ENCODE measurements at places on chromosomes 3 and 15. TPM values are rescaled to one million over a fixed set of nuclear protein-coding genes. Genes with fewer than 3 reads are reported as not detected.

GRCh38 chr3:111963424-111963823 is 15.4 kb upstream of the ABHD10 start:
- H3K27me3 ChIP-seq, result no peaks in the 10 kb centered on the region
- no peaks in the 10 kb centered on the region for H3K4me1 ChIP-seq
- no peak overlapping the region for H3K27ac ChIP-seq
- no peak overlapping the region for H3K4me3 ChIP-seq
- H3K36me3 ChIP-seq, result no peaks in the 10 kb centered on the region

TMCO5A gene
- not detected for total RNA-seq

LYSMD4 gene
- total RNA-seq, result 7.9 TPM

SEMA6D gene
- 5.9 TPM for total RNA-seq

DNA sequence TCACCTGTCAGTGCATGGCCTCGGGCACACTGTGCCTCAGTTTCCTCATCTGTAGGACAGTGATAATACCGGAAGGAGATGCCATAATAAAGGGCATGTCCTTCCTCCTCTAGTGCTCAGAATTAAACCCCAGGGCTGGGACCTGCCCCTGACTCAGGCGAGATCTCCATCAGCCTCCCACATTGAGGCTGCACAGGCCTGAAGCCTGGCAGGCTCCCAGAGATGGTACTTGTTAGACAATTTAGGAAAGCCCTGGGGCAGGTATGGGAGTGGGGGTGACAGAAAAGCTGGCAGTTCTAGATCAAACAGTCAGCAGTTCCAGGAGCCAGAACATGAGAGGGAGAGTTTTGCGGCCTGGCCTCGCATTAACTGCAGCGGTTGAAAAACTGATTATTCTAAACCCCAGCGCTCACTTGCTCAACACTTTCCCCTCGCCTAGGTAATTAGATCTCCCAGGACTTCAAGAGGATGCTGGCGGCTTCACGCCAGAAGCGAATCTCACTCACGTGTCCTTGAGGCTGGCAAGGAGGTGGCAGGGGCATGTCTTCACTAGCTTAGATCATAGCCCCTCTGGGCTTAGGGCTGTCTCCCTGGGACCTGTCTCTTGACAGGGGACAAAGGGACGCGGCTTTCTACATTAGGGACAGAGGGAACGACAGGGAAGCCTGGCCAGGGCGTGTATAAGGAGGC is 73.1 kb downstream of the ATP2B2 start:
- no peaks in the 10 kb centered on the region for H3K36me3 ChIP-seq
- no peak overlapping the region for H3K4me3 ChIP-seq
- no peak for DNase-seq

DNA sequence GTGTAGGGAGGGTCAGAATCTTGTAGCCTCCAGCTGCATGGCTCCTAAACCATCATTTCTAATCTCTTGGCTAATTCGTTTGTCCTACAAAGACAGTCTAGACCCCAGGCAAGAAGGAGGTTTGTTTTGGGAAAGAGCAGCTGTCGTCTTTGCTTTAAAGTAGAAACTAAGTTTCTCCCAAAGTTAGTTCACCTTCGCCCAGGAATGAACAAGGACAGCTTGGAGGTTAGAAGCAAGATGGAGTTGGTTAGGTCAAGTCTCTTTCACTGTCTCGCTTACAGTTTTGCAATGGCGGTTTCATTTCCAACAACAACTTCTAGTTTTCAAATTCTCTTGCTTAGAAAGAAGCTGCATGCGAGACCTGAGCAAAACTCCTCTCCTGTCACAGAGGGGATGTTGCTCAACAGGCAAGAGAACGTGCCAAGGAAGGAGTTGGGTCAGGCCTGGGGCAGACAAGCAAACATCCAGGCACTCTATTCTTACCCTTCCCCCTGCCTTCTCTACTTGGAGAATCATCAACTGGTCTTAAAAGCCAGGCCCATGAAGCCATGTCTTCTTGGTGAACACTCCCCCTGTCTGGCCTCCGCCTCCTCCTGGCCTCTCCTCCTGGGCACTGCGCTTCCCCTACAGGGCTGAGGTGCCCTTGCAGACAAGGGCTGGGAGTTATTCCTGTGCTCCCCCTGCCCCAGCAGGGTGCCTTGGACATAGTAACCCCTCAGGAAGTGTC is 57.6 kb downstream of the TMEM44 start:
- H3K4me3 ChIP-seq, result no peak overlapping the region
- no peak for DNase-seq
- H3K4me1 ChIP-seq, result peaks cover 77% of the 10 kb centered on the region

Data from left lung (tissue), 14 donors.